ENCODE measurements at places on chromosomes 4 and X.

- no peak for DNase-seq
Measured at GRCh38 chr4:177128306-177128705, 181.4 kb upstream of the NEIL3 start.

DNA sequence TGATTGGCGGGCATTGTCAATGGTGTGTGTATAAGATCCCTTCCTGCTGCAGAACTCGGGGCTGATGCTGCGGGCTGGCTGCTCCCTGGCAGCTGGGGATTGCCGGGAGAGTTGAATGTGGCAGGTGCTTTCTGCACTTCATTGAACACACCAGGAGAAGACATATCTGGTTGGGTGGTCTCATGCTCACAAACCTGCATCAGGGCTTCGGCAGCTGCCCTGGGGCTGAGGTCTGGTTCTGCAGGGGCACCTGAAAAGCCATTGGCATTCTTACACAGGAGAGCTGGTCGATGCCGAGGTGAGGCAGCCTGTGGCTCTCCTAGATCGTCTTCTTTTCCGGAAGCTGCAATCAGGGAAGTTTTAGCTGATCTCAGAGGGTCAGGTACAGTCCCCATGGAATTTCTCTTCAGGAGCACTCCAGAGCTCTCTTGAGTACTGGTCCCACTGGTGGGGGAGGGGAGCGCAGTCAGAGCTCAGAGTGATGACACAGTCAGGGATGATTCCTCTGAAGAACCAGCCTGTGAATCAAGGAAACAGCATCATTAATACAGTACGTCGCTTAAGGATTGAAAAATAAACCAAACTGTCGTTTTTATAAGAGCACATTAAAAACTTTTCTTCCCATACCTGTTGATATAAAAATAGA, 57.8 kb downstream of the GPRIN3 start:
- no peak for DNase-seq

GRCh38 chr4:68361146-68361589, 11.3 kb upstream of the YTHDC1 start:
- DNase-seq = no peak

DNA sequence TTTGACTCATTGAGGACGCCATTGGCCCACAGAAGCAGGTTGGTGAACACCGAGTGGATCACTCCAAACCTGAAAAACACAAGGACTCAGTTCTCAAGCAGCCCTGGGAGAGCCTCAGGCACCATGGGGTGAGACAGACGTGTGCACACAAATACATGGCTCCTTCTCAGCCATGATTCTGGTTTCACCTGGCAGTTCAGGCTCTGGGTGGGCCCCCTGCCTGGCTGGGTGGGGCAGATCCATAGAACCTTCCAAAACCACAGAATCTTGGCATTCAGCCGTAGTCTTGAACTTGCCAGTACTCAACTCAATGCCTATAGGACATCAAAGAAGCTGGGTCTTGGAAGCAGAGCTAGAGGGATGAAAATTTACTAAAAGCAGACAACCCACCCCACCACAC, 24.2 kb downstream of the OTOP1 start:
- DNase-seq = no peak

GRCh38 chr4:3715855-3716630, 50.1 kb upstream of the ADRA2C start:
- DNase-seq = no peak

DNA sequence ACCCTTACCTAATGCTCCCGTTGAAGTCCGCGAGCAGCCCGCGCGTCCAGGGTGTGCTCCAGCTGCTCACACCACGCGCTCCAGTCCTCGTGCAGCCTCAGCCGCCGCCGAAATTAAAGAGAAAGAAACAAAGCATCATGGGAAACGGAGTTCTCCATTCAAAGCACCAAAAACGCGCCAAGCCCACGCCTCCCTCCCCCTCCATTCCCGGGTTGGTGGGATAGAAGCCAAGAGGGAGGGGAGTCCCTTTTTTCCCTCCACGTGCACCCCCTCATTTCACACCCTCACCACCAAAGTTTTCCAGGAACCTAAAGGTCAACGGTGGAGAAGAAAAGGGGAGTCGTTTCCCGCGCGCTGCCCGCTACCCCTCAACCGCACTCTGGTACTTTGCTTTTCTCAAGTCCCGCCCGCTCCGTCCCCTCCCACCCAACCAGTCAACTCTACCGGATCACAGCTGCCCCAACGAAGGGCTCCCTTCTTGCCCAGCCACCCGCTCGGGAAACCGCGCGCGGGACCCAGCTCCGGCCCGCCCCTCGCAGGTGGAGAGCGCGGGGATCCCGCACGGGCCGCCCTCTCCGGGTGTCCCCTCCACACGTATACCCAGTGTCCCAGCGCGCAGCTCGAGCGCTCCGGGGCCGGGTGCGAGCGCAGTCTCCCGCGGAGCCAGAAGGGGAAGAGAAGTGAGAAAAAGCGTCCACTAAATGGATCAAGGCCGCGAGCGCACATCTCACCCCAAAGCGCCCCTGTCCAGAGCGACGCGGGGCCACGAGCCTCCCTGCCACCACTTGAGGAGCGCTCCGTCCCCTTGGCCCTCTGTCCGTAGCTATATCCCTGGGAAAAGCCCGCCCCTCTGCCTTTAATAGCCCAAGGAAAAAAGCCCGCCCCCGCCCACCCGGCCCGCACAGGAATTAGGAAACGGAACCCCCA, 65.1 kb upstream of the CCDC160 start:
- DNase-seq = peak; percentile 37

- DNase-seq = no peak
Measured at GRCh38 chr4:158121161-158121579, 51.7 kb downstream of the GASK1B start.

- DNase-seq = peak; percentile 47
Measured at GRCh38 chrX:71181558-71181909, 36.9 kb downstream of the NLGN3 start.

GRCh38 chr4:155929833-155930232, 23.8 kb downstream of the CTSO start:
- no peak for DNase-seq

DNA sequence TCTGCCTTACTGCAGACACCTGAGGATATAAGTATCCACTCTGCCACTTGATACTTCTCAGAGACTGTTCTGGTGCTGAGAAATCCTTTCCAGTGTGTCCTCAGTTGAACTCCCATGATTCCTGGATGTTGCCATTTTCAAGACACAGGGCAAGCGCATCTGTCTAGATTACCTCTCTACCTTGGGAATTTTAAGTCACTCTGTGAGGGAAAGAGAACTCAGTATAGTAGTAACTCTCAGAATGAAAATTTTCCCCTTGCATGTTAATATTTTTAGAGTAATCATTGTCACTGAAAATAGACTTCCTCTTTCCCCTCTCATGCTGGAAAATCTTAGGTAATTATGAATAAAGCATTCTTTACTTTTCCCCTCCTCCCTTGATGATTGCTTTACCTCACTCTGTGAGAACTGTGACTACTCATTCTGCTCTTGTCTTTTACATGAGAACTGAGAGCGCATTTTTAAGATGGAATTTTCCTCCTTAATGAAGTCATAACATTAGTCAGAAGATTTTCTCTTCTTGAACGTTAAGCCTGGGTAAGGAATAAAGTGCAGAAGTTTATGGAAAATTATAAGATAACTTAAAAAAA, 45.0 kb downstream of the TET2 start:
- DNase-seq = no peak

DNA sequence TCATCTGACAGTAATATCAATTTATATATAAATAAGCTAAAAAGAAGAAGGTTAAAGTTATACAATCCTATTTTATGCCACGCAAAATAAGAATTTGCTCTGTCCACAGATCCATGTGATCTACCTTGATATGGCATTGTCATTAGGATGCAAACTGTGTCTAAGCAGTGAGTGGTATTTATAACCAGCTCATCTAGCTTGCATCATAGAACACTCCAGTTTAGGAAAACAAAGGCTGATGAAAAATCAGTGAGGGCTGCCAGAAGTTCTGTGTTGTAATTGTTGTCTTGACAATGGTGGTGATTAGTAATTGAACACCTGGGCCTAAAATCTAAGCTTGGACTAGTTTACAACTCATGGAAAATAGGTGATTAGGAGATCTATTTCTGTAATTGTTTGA, 111.0 kb downstream of the CPE start:
- no peak for DNase-seq

- DNase-seq = no peak
Measured at GRCh38 chrX:154022108-154022507, 2.4 kb upstream of the IRAK1 start.

Data from stimulated activated CD4-positive, alpha-beta T cell treated with anti-CD3 and anti-CD28 coated beads, Interleukin-4, amount 100 ng/mL, for 1 hour (primary cell).